ENCODE measurements at places on chromosomes 2 and 18.

DNA sequence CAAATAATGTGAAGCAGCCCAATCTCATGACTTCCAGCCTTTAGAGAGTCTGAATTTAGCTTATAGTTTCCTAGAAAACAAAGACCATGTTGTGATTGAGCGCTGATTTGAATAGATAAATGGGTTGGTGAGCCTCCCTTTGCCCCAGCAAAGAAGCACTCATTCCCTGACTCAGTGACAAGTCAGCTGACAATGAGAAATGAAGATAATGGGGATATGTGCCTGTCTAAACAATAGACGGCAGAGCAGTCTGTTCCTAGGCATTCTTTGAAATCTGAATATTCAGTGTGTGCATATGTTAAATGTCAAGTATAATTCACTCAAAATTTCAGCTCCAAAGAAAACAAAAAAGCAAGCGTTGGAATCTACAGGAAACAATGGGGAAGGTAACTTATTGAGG is 34.8 kb upstream of the LINC00305 start:
- DNase-seq: no peak

DNA sequence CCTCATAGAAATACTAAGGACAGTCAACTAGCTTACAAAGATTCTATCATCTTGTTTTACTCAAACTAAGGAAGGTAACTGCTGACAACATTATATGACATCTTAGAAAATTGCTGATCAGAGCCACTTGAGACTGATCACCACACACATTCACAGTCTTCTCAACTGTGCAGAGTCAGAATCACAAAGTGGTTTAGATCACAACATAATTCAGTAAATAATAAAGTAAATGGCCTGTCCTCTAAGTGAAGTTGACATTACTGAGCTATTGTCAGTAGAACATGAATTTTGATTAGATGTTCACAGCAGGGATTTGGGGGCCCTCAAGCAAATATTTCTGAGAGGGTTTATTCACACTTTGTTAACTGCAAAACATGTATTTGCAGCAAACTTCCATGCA is 28.5 kb downstream of the NOL4 start:
- no peak for DNase-seq

DNA sequence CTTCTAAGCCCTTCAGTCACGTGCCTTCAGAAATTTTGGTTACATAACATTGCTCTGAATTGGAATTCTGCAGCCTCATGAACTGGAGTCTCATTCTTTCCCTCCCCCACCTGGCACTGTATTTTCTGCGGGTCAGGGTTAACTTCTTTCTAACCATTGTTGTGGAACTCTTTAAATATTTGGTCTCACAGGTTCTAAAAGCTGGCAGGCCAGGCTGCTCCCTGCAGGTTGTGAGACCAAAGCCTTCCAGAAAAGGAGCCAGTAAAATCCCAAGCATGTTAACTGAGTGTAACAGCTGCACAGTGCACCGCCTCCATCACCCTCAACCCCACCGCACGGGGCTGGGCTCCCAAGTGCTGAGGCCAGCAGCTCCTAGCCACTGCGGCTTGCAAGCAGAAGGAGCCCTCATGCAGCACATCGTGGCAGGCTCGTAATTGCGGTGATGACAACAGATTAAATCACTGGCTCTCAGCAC is 174.1 kb upstream of the ALPP start:
- no peak for DNase-seq

DNA sequence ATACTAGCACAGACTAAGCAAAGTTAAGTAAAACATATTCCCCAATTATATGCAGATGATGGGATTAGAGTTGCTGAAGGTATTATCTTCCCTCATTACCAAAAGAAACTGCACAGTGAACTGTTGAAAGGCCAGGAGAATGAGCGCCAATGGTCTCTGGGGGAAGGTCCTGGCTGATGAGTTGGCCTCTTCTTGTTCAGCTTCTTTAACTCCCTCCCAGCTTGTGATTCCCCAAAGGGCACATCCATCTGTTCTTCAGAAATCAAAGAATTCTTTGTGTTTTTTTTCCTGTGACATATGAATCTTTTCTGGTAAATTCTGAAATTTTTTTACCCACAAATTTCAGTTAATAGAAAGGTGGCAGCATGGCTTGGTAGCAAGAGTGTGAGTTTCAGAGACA is 667.6 kb downstream of the CNTNAP5 start:
- no peak for DNase-seq

GRCh38 chr2:172726172-172726735 is 9.4 kb upstream of the RAPGEF4 start:
- DNase-seq: no peak

GRCh38 chr18:47141289-47141688 is 9.0 kb downstream of the HDHD2 start:
- DNase-seq: no peak

DNA sequence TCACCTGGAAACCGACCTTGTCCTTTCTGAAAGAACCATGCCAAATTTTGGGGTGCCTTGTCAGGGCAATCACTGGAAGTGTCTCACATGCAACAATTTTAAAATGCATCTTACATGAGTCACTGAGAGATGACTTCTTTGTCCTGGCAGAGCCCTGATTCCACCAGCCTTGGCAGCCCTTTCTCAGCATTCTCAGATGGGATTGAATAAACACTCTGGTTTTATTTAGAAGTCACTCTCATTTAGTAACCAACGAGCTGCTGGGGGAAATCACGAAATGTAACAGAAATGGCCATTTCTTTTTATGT is 3.8 kb upstream of the ATP8B1 start:
- DNase-seq: no peak

DNA sequence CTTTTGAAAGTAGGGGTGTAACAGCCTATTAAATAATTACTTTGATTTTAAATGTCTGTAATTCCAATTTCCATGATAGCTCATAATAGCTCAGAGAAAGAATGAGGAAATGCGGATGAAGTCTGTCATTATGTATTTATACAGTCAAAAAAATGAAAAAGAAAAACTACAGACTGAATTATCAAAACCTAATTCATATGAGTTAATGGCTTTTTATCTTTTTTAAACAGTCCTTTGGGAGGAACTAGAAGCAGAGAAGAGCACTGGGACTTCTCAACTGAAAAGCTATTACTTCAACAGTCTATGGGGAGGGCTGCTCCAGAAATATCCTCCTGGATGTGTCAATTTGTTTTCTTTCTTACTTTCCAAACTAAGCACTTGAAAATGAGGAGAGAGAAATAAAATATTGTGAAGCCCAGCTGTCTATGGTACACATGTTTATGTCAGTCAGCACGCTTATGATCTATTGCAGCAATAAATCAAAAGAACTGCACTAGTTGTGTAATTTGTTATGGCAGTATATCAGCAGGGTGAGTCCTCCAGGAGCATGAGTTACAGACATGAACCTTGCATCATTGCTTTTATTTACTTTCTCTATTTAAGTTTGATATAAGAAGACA is 1550.2 kb downstream of the LRP1B start:
- no peak for DNase-seq

GRCh38 chr18:44900627-44901026 is 219.9 kb downstream of the SETBP1 start:
- DNase-seq: no peak

- no peak for DNase-seq
Measured at GRCh38 chr2:241088376-241088775, 13.7 kb downstream of the MTERF4 start.

DNA sequence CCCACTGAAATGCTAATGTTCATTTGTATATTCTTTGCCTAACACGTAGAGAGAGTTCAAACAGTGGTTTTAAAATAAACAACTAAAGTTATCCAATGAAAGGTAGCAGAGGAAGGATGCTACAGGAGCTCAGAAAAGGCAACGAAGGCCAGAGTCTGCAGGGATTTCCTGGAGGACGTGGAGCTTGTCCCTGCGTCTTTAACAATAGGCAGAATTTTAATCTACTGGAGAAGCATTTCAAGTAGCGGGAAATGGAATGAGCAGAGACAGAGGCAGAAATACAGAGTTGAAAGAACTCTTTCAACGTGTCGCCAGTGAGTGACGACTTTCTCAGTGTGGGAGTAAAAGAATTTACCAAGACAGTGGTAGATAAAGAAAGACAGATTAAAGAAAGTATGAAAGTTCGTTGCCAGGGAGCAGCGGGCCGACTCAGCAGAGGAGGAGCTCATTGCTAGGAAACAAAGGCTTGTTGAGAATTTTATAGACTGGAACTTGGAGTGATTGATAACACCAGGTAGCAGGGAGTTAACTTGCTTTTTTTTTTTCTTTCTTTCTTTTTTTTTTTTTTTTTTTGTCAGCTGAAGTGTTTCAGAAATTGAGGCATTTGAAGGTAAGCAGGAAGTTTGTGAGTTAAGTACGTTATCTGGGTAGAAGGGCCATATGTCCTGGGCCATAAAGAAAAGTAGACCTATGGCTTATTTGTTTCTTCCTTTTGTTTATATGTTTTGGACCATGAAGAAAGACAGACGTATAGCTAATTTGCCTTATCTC is 625 bp upstream of the NBAS start:
- no peak for DNase-seq

Measured in activated CD8-positive, alpha-beta memory T cell treated with anti-CD3 and anti-CD28 coated beads for 1 hour (primary cell).